IMR-90 (cell line): ENCODE measurements at places on chromosomes 4 and X. TPM values are rescaled to one million over a fixed set of nuclear protein-coding genes. Genes with fewer than 3 reads are reported as not detected.

SLBP gene
- 66.1 and 85.5 TPM in 2 replicates for total RNA-seq

GYPA gene
- not detected in 2 replicates for total RNA-seq

SHROOM4 gene
- 2.2 TPM in 2 replicates for total RNA-seq

PPBP gene
- total RNA-seq, result not detected in 2 replicates

IL13RA2 gene
- total RNA-seq, result under 0.01 and 0.28 TPM in 2 replicates

PRDM8 gene
- total RNA-seq, result 5.0 and 5.7 TPM in 2 replicates

GAGE12J gene
- not detected in 2 replicates for total RNA-seq

SLC49A3 gene
- total RNA-seq, result under 0.01 TPM in 2 replicates

CT45A1 gene
- not detected in 2 replicates for total RNA-seq

NLRP2B gene
- total RNA-seq, result not detected in 2 replicates

COL4A6 gene
- 0.28 and 0.36 TPM in 2 replicates for total RNA-seq

IL2RG gene
- total RNA-seq, result not detected in 2 replicates

NWD2 gene
- total RNA-seq, result not detected in 2 replicates

ARMCX2 gene
- total RNA-seq, result 98.9 and 109 TPM in 2 replicates

CSAG2 gene
- total RNA-seq, result not detected in 2 replicates

ASMT gene
- total RNA-seq, result not detected in 2 replicates

ACSL4 gene
- 59.7 and 97.5 TPM in 2 replicates for total RNA-seq

PPP1R2C gene
- total RNA-seq, result not detected in 2 replicates

FREM3 gene
- total RNA-seq, result not detected in 2 replicates

MAOA gene
- total RNA-seq, result 0.36 and 0.56 TPM in 2 replicates

NPY2R gene
- total RNA-seq, result not detected in 2 replicates

FAM184B gene
- total RNA-seq, result 0.18 and 0.28 TPM in 2 replicates

STATH gene
- not detected in 2 replicates for total RNA-seq

PPAT gene
- 21.1 and 32.2 TPM in 2 replicates for total RNA-seq

CNKSR2 gene
- total RNA-seq, result 0.56 and 0.90 TPM in 2 replicates

ADH1B gene
- under 0.01 and 0.36 TPM in 2 replicates for total RNA-seq

LUZP4 gene
- not detected in 2 replicates for total RNA-seq

TMPRSS11F gene
- not detected in 2 replicates for total RNA-seq

IQSEC2 gene
- total RNA-seq, result 2.5 and 3.9 TPM in 2 replicates

CASP3 gene
- 26.7 and 58.9 TPM in 2 replicates for total RNA-seq

CPEB2 gene
- 10.6 and 18.1 TPM in 2 replicates for total RNA-seq

RHOXF2B gene
- total RNA-seq, result not detected in 2 replicates

F9 gene
- not detected in 2 replicates for total RNA-seq

OPRPN gene
- total RNA-seq, result not detected in 2 replicates

SPACA5 gene
- total RNA-seq, result not detected in 2 replicates

CLNK gene
- not detected in 2 replicates for total RNA-seq

COQ2 gene
- total RNA-seq, result 7.3 and 8.9 TPM in 2 replicates

ZDHHC15 gene
- not detected in 2 replicates for total RNA-seq

BANK1 gene
- under 0.01 and 0.28 TPM in 2 replicates for total RNA-seq

MAGEC1 gene
- not detected in 2 replicates for total RNA-seq

TENM3 gene
- total RNA-seq, result 127 and 173 TPM in 2 replicates

TBC1D9 gene
- 15.2 and 16.9 TPM in 2 replicates for total RNA-seq
